Stomach (tissue), 19 donors: ENCODE measurements at places on chromosomes 7 and 10. TPM values are rescaled to one million over a fixed set of nuclear protein-coding genes. Genes with fewer than 3 reads are reported as not detected.

CPA1 gene
- total RNA-seq, result not detected

CALN1 gene
- not detected for total RNA-seq

CYP26C1 gene
- total RNA-seq, result not detected

SPDYE6 gene
- not detected for total RNA-seq

CBLL1 gene
- 5.2 TPM for total RNA-seq

NXPH1 gene
- not detected for total RNA-seq

CPN1 gene
- total RNA-seq, result not detected

ZNF467 gene
- total RNA-seq, result 14.0 TPM

COL13A1 gene
- 0.58 TPM for total RNA-seq

GRCh38 chr10:48242171-48242904 is 32.2 kb downstream of the FRMPD2 start:
- no peak for DNase-seq
- H3K4me3 ChIP-seq, result no peak overlapping the region
- H3K27me3 ChIP-seq, result no peaks in the 10 kb centered on the region
- H3K4me1 ChIP-seq, result no peaks in the 10 kb centered on the region
- no peak overlapping the region for H3K27ac ChIP-seq

DNA sequence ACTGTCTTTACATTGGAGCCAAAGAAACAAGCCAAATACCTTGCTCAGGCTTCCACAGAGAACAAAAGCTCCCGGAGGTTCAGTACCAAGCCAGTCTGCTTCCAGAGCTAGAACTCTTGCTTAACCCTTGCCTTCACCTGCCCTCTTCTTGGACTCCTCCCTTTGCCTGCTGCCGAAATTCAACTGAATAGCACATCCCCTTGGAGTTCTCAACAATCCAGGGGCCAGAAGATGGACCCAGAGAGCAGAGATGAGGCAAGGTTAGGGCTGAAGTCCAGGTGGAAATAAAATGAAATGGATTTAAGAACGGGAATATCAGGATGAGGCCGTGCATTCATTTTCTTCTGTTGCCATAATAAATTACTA is 876 bp upstream of the PIK3AP1 start:
- H3K36me3 ChIP-seq, result no peaks in the 10 kb centered on the region
- peak overlapping the region; percentile 74 for H3K4me3 ChIP-seq
- peaks cover 18% of the 10 kb centered on the region for H3K4me1 ChIP-seq
- DNase-seq, result no peak
- no peak overlapping the region for H3K27ac ChIP-seq

GRCh38 chr10:89156161-89156835 is 50.8 kb downstream of the CH25H start:
- no peaks in the 10 kb centered on the region for H3K36me3 ChIP-seq
- H3K27ac ChIP-seq, result no peak overlapping the region
- no peaks in the 10 kb centered on the region for H3K4me1 ChIP-seq
- no peak for DNase-seq
- no peaks in the 10 kb centered on the region for H3K27me3 ChIP-seq

- H3K4me1 ChIP-seq, result no peaks in the 10 kb centered on the region
- H3K36me3 ChIP-seq, result no peaks in the 10 kb centered on the region
Measured at GRCh38 chr7:23864973-23865372, 155.0 kb downstream of the STK31 start.

DNA sequence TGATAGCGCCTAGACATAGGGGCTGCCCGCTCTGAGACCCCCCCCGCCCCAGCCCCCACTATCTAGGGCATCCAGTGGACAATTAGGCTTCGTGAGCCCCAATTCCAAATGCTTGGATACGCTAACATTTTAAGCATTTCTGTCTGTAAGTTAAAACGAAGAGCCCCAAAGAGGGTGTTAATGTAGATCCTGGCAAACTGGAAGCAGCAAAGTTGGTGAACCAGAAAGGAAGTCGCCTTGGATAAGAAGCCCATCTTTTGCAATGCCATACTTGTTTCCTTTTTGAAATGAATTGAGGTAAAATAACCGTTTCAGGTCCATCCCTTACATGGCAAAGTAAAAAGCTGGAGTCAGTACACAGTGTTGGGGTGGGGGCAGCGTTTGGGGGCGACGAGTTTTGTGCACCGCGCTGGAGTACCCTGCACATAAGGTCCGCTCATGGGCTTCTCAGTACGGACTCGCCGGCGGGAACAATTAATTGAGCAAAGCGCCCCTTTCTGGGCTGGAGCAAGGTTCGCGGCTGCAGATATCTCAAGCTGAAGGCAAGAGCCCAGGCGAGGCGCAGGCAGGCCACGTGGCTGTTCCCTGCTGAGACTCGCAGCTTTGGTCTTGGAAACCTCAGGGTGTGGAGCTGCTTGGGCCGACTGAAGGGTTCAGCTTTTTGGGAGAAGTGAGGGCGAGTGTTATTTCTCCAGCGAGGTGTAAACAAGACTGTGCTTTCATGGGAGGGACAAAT is 1.4 kb upstream of the TWIST1 start:
- peaks cover 29% of the 10 kb centered on the region for H3K4me1 ChIP-seq
- DNase-seq, result peak; percentile 28

GRCh38 chr10:34826221-34826620 is 11.1 kb upstream of the PARD3 start:
- H3K36me3 ChIP-seq, result no peaks in the 10 kb centered on the region
- no peak overlapping the region for H3K4me3 ChIP-seq
- H3K4me1 ChIP-seq, result no peaks in the 10 kb centered on the region
- DNase-seq, result no peak

DNA sequence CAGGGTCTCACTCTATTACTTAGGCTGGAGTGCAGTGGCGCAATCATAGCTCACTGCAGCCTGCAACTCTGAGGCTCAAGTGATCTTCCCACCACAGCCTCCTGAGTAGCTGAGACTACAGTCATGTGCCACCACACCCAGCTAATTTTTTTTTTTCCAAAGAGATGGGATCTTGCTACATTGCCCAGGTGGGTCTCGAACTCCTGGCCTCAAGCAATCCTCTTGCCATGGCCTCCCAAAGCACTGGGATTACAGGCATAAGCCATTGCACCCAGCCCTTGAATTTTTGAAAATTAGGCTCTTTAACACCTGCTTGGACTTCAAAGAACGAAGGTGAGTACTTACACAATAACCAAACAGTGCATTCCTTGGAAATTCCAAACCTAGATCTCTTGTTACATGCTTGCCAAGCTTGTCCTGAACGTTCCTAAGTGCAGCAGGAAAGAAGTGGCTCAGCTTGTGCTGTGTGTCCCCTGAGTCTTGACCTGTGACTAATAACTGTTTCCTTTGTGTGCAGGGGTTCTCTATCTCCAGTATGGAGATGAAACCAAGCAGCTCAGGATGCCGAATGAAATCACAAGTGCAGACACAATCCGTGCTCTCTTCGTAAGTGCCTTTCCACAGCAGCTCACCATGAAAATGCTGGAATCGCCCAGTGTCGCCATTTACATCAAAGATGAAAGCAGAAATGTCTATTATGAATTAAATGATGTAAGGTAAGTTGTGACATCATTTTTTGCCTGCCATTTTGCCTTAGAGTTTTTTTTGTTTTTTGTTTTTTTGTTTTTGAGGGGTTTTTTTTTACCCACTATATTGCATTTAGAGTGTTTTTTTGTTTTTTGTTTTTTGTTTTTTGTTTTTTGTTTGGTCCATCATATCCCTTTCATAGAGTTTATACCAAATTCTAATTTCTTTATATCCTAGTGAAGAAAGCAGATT is 223.8 kb downstream of the KIAA1217 start:
- H3K4me1 ChIP-seq, result no peaks in the 10 kb centered on the region
- DNase-seq, result no peak
- H3K4me3 ChIP-seq, result no peak overlapping the region
- peaks cover 6% of the 10 kb centered on the region for H3K36me3 ChIP-seq
- no peaks in the 10 kb centered on the region for H3K27me3 ChIP-seq
- H3K27ac ChIP-seq, result no peak overlapping the region

- H3K4me3 ChIP-seq, result no peak overlapping the region
- H3K4me1 ChIP-seq, result peaks cover 98% of the 10 kb centered on the region
- no peaks in the 10 kb centered on the region for H3K27me3 ChIP-seq
- no peak for DNase-seq
- H3K36me3 ChIP-seq, result peaks cover 27% of the 10 kb centered on the region
- H3K27ac ChIP-seq, result peak overlapping the region; percentile 84
Measured at GRCh38 chr7:1090686-1091643, 3.1 kb downstream of the GPER1 start.

DNA sequence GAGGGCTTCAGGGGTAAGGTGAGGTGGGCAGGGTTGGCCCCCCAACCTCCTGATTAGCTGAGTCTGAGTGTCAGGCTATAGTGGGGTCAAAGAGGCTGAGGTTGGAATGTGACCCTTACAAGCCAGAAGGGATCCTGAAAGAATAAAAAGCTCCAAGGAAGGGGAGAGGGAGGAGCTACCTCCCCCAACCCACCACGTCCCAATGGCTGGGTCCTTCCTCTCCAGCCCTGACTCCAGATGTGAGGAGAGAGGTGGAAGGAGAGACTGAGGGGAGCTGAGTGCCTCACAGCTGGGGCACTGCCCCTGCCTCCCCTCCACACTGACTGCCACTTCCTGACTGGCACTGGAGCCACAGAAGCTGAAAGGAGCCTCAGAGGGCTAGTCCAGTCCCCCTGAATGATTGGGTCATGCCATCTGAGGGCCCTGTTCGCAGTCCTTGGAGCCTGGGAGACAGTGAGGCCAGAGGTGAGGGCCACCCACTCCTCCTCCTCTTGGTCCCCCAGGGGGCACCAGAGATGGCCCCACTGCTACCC is 20.6 kb downstream of the IMPDH1 start:
- no peak overlapping the region for H3K4me3 ChIP-seq
- H3K4me1 ChIP-seq, result peaks cover 11% of the 10 kb centered on the region
- DNase-seq, result no peak
- H3K27me3 ChIP-seq, result no peaks in the 10 kb centered on the region

GRCh38 chr10:93771354-93771753 is 13.6 kb downstream of the LGI1 start:
- no peaks in the 10 kb centered on the region for H3K4me1 ChIP-seq
- no peak overlapping the region for H3K4me3 ChIP-seq
- no peaks in the 10 kb centered on the region for H3K36me3 ChIP-seq
- H3K27ac ChIP-seq, result no peak overlapping the region
- no peaks in the 10 kb centered on the region for H3K27me3 ChIP-seq

DNA sequence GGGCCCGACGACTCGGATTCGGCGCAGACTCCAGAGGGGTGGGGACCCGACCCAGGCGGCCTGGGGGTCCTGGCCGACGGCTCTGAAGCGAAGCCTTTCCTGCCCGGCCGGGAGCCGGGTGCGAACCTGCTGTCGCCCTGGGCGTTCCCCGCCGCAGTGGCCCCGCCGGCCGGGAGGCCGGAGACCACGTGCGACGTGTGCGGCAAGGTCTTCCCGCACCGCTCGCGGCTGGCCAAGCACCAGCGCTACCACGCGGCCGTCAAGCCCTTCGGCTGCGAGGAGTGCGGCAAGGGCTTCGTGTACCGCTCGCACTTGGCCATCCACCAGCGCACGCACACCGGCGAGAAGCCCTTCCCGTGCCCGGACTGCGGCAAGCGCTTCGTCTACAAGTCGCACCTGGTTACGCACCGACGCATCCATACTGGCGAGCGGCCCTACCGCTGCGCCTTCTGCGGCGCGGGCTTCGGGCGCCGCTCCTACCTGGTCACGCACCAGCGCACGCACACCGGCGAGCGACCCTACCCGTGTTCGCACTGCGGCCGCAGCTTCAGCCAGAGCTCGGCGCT is 15.4 kb downstream of the ZNF316 start:
- H3K4me3 ChIP-seq, result no peak overlapping the region
- DNase-seq, result no peak
- no peaks in the 10 kb centered on the region for H3K27me3 ChIP-seq
- peaks cover 60% of the 10 kb centered on the region for H3K36me3 ChIP-seq

DNA sequence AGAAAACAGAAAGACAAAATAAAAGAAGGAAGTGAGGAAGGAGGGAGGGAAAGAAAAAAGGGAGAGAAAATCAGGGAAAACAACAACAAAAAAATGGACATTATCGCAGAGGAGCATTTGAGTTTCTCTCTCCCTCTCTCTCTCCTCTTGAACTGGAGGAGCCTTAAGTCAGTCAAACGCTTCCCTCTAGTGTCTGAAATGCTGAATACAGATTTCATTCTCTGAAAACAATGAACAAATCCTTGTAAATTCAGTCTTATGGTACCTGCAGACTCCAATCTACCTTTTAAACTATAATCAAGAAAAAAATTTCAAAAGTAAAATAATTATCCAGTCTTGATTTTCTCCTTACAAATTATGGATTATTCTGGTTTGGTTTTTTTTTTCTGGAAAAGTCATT is 89.2 kb upstream of the PFKP start:
- no peaks in the 10 kb centered on the region for H3K27me3 ChIP-seq
- no peak overlapping the region for H3K27ac ChIP-seq
- DNase-seq, result peak; percentile 80
- H3K4me1 ChIP-seq, result no peaks in the 10 kb centered on the region
- no peak overlapping the region for H3K4me3 ChIP-seq
- no peaks in the 10 kb centered on the region for H3K36me3 ChIP-seq

DNA sequence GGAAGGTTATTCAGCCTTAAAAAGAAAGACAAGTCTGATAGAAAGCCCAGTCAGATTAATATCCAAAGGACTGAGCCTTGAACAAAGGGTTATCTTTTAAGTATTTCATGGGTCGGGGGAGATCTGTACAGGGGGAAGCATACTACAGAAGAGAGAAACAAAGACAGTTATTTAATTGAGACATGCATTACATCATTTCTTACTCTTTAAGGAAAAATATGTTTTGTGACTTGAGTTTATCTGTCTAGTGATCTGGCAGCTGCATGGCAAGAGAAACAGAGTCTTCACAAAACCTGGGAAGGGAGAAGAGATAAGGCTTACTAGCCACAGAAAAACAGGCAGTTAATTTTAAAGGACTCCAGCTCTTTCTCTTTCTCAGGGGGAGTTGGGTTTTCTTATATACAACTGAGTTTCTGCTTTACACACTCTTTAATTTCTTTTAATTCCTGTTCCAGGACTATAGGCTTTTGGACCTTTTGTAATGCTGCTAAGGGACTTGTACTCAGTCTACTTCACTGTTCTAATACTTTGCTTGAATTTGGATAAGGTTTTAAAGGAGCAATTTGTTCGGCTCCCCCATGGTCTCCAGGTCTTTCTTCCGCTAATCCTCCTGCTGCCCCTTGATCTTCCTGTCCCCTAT is 20.9 kb upstream of the CYP3A43 start:
- H3K4me3 ChIP-seq, result no peak overlapping the region
- H3K27ac ChIP-seq, result no peak overlapping the region
- peaks cover 5% of the 10 kb centered on the region for H3K27me3 ChIP-seq

GRCh38 chr7:95404316-95404865 is 8.2 kb upstream of the PON3 start:
- H3K4me1 ChIP-seq, result no peaks in the 10 kb centered on the region
- H3K4me3 ChIP-seq, result no peak overlapping the region
- peaks cover 39% of the 10 kb centered on the region for H3K36me3 ChIP-seq
- H3K27me3 ChIP-seq, result no peaks in the 10 kb centered on the region
- peak; percentile 31 for DNase-seq
- no peak overlapping the region for H3K27ac ChIP-seq
